HL-60 (cell line): ENCODE measurements at places on chromosomes 12 and 14.

- no peak for DNase-seq
These were observed 3.5 kb downstream of the TGFB3 start for GRCh38 chr14:75978249-75978731.

DNA sequence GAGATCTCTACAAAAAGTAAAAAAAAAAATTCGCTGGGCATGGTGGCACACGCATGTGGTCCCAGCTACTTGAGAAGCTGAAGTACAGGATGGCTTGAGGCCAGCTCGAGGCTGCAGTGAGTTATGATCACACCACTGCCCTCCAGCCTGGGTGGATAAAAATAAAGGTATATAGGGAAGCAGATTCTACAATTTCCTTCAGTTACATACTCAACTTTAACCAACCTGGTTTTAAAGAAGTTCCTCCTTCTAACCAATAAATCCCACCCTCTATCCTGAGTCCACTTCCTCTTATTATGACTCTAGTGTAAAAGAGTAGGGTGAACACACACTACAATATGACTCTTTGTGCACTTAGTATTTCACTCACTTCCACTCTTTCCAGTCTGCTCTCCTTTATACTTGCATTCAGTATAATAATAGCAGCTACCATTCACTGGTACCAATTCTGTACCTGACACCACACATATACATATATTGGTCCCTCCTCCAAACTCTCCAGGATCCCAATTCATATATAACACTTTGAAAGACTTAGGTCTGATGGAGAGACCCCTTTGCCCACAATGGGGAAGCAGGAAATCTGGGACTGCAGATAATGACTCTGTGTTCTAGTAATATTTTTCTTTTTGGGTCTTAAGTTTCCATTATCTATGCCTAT lies 2.3 kb downstream of the ARF3 start:
- DNase-seq, result no peak

GRCh38 chr14:96502621-96503305 lies 581 bp downstream of the PAPOLA start:
- DNase-seq, result peak; percentile 63

GRCh38 chr14:23141706-23142444 lies 22.8 kb upstream of the CEBPE start:
- no peak for DNase-seq

DNA sequence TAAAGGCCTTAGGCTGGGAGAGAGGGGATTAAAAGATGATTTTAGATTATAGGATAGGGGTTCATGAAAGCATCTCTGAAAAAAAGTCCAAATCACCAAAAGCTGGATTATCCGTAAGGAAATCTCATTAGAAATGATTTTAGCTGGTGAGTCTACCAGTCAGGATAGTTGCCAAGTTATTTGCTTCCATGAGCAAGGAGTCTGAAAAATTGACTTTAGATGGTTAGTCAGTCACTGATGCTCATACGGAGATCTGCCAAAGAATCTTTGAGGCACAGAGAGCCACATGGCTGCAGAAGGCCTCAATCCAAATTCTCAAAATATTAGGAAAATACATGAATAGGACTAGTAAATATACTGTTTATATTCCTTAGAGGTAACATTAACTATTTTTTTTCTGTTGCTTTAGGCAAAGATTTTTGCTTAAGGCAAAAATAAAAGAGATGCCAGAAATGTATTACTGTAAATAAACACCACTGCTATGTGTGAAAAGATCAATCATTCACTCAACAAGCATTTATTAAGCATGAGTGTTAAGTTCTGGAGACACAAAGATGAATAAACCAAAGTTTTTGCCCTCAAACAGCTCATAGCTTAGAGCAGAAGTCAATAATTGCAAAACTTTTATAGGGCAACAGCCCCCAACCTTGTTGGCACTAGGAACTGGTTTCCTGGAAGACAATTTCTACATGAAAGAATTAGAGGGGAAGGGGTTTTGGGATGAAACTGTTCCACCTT lies 105.2 kb downstream of the BBS10 start:
- no peak for DNase-seq

GRCh38 chr14:67943947-67944346 lies 124.4 kb downstream of the RAD51B start:
- DNase-seq, result peak; percentile 39

- DNase-seq, result no peak
These were observed 140.6 kb downstream of the EPS8 start for GRCh38 chr12:15648558-15648957.

GRCh38 chr12:120010661-120011230 lies 21.7 kb downstream of the BICDL1 start:
- no peak for DNase-seq

DNA sequence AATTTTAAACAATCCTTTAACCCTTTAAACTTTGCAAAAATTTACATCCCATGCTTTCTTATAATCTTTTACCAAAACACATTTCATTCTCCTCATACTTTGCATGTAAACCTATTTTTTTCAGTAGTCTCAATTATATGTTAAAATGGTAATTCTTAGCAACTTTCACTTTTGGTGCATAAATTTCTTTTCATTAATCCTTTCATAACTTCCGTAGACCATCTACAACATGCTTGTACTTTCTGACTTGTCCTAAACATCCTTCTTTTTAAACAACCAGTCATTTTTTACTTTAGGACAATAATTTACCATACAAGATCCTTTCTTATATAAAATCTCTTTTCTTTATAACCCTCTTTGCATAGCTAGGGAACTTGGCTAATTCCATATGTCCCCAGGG lies 19.5 kb downstream of the CCDC91 start:
- DNase-seq, result no peak

- no peak for DNase-seq
These were observed 866 bp upstream of the PITPNM2 start for GRCh38 chr12:123151457-123152454.

DNA sequence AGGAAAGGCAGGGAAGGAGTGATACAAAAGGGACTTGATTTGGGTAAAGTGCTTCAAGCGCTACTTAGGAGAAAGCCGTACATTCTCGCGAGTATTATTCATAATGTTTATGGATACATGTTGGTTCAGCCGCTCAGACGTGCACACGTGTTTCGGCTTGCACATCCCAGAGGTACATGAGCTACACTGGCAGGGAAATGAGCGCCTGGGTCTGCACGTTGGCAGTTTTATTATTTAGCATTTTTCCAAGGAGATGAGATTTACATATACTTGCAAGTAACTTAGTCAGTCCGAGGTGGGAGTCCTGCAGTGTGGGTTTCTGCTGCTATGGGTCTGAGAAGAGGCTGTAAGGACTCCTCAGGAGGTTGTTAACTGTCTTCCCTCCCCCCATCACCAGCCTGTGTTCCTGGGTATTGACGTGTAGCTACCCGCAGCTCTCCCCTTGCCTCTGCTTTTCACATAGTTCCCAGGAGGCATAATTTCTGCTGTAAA lies 1.5 kb downstream of the PRKCH start:
- no peak for DNase-seq

GRCh38 chr12:79532907-79533288 lies 157.9 kb downstream of the PAWR start:
- no peak for DNase-seq
